Stimulated activated CD4-positive, alpha-beta T cell treated with anti-CD3 and anti-CD28 coated beads, Interleukin-1b, Interleukin-23, amount 100 ng/mL, for 1 hour (primary cell): ENCODE measurements at places on chromosomes 2 and 18.

DNA sequence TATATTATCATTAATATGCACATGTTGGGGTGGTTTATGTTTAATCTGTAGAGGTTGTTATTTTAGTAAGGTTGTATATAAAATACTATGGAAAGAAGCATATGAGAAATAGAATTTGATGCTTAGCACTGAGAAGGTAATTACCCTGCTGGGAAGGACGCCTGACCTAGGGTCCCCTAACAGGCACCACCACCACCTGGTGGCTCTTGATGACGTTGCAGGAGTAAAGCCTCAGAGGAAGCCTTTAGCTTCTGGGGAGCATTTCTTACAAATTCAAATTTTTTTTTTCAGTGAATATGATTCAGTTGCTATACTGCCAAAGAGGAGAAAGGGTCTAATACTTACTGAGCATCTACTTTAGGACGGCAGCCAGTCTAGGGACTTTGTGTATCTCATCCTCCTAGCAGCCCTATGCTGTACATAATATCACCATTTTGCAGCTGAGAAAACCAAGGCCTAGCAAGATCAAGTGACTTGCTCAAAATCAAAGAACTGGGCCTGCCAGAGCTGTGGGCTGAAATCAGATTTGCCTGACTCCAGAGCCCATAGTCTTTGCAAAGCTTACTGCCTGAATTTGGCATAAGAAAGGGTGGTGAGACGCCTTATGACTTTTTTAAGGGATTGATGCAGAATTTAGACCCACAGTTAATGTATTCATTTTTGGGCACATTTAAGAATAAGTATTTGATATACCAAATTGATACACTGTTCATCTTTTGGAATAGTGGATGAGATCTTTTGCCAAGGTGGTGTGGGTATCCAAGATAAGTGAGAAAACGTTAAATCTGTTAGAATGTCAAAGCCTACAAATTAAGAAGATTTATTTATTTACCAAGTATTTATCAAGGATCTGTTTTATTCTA is 78.8 kb upstream of the GAREM1 start:
- DNase-seq, result no peak

GRCh38 chr2:226979004-226979403 is 143.2 kb downstream of the RHBDD1 start:
- no peak for DNase-seq

- DNase-seq, result no peak
Measured at GRCh38 chr2:42800981-42801380, 8.6 kb upstream of the HAAO start.

DNA sequence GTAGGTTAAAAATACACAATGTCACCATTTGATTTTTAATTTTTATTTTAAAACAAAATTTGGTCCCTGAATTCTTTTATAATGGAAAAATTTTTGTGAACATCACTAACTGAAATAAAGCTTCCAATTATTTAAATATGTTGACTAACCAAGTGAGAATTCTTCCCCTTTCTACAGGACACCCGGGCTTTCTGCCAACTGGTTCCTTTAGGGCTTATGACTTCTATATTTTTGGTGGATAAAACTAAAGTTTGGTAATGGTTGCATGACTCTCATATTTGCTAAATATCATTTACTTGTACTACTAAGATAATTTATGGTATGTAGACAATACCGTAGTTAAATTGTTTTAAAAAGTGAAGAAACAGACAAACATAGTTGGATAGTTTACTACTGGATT is 291.0 kb upstream of the DOK6 start:
- DNase-seq, result no peak

- no peak for DNase-seq
Measured at GRCh38 chr2:23219666-23220065, 165.3 kb upstream of the KLHL29 start.

- no peak for DNase-seq
Measured at GRCh38 chr2:179338681-179339080, 74.0 kb upstream of the SESTD1 start.

- no peak for DNase-seq
Measured at GRCh38 chr2:15563227-15564100, 2.3 kb upstream of the NBAS start.

- no peak for DNase-seq
Measured at GRCh38 chr2:150479075-150479915, 8.2 kb downstream of the RND3 start.

- no peak for DNase-seq
Measured at GRCh38 chr2:219179601-219180465, 1.8 kb downstream of the RETREG2 start.

GRCh38 chr18:3993941-3994687 is 461.0 kb downstream of the DLGAP1 start:
- DNase-seq, result no peak

GRCh38 chr2:111624411-111625156 is 259.4 kb downstream of the ANAPC1 start:
- no peak for DNase-seq

DNA sequence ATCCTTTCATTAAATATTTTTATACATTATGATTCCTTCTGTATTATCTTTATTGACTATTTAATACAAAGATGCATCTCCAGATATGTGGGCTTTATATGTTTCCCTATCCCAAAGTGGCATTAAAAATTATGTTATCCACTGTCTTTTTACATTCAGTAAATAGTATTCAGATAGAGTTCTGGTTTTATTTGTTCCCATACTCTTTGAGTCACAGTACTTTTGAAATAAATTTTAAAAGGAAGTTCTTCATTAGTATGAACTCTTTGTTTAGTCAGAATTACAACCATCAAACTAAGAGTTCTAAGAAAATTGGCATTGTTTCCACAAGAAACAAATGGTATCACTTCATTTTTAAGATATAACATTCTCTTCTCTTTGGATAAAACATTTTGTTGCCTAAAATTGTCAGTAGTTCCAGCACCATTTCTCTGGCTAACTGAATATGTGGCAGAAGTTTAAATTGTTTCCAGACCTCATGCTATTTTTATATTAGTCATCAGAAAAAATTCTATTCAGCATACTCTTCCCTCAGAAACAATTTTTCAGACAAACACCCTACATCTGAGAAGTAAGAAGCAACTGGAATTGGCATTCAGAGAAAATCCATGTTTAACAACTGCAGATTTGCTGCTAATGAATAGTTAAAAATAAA is 88.5 kb upstream of the COL5A2 start:
- DNase-seq, result no peak

DNA sequence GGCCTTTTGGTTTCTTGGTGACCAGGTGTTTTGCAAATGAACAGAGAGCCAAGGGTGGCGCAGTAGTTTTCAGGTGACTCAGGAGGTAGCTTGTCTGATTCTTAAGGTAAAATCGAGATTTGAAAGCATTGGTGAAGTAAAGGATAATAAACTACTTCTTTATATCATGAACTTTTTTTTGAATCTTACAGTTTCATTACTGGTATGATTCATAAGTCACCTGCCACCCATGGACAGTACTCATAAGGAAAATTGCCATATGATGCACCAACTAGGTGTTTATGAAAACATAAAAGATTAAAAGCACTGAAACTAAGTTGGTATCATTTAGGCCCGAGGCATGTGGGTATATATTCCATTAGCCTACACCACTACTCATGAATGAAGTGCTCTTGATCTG is 84.1 kb upstream of the MGAT5 start:
- no peak for DNase-seq

- no peak for DNase-seq
Measured at GRCh38 chr2:64957109-64957903, 31.9 kb upstream of the SLC1A4 start.

DNA sequence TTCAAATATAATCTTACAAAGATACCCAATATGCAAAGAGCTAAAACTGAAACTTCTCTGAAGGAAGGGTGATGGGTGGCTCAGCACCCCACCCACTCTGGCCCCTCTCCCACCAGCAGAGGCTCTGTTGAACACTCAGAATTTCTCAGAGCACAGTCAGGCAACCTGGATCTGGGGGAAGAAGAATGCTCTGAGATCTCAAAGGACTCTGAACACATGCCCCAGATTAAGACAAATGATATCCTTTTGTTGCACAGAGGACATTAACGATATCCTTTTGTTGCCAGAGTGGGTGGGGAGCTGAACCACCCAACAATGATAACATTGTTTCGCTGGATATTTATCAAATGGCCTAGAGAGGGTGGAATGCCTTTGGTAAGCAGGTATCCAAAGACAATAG is 104.8 kb downstream of the LBH start:
- DNase-seq, result no peak

GRCh38 chr2:108980076-108980475 is 8.9 kb downstream of the EDAR start:
- DNase-seq, result no peak

- no peak for DNase-seq
Measured at GRCh38 chr2:110124939-110125691, 9.5 kb upstream of the MALL start.

DNA sequence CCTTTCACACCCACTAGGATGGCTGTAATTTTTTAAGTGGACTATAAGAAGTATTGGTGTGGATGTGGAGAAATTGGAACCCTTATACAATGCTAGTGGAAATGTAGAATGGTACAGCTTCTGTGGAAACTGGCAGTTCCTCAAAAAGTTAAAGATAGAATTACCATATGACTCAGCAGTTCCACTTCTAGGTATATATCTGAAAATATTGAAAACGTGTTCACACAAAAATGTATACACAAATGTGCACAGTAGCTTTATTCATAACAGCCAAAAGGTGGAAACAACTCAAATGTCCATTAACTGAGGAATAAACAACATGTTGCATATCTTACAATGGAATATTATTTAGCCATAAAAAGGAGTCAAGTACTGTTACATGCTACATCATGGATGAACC is 17.7 kb downstream of the TANK start:
- no peak for DNase-seq

GRCh38 chr2:48826986-48827385 is 71.5 kb upstream of the LHCGR start:
- no peak for DNase-seq

DNA sequence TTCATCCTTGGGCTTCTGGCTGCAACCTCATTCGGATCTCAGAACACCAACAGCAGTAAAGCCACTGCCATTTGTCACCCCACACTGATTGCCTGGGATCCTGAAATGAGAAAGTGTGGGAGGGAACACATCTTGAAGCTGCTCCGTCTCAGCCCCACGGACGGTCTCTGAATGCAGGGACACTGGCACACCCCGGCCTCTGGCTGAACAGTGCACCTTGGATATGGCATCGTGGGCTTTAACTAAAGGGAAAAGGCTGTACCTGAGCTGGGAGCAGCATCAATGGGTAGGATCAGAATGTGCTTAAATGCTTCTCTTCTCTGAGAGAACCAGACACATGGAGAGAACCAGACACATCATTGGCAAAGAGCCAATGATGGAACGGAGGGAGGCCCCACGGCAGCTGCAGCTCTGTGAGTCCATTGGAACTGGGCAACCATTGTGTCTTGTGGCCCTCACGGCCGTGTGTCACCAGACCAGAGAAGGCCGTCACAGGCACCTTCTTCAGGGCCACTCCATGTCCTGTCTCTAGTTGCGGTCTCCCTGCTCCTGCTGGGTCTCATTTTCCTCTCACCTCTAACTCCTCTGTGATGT is 193.4 kb upstream of the MYT1L start:
- no peak for DNase-seq

GRCh38 chr18:57561728-57562423 is 24.6 kb downstream of the FECH start:
- no peak for DNase-seq

DNA sequence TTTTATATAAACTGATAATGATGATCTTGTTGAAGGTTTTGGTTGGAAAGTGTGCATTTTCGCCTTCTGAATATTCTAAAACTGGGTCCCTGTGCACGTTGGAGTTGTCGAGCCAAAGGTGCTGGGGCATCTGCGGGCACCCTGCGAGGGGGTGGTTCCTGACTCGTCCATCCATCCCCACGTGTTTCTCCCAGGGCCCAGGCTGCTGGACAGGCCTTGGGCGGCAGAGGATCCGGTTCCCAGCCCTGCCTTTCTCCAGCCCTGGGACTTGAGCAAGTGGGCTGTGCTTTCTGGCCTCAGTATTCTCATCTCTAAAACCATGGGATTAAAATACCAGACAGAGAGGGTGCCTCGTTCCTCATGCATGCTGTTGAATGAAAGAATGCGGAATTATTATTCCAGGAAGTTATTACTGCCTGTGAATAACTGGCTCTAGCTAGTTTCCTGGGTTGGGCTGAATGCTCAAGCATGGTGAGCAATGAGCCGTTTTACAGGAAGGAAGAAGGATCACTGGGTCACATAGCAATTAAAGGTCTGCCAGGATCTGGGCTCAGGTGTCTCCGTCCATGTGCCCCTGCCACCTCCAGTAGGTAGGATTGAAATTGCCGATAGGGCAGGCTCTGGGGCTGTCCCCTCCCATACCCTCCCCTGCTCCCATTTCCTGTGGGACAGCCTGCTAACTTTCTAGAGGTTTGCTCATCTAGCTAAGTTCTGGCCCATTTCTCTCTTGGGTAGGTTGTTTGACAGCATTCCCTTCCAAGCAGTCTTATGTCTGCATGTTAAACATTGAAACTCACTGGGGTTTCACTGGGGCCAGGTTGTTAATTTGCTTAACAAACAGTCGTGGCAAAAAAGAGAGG is 77.2 kb upstream of the HS6ST1 start:
- DNase-seq, result no peak

DNA sequence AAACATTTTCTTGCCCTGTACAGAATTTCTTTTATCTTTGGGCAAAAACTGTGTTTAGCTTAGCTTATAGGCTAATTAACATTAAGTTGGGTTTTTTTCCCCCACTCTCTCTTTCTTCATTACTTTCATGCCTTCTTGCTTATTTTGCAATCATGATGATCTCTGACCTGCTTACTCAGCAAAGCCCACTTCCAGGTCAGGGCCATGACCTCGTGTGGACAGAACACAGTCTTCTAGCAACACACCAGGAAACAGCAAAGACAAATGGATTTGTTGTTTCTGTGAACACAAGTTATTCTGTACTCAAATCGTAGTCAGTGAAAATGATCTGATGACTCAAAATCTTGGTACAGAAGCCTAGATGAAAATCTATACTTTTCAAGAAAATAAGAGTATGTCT is 60.7 kb downstream of the SPATS2L start:
- DNase-seq, result no peak

GRCh38 chr2:12971581-12972365 is 255.0 kb downstream of the TRIB2 start:
- no peak for DNase-seq

DNA sequence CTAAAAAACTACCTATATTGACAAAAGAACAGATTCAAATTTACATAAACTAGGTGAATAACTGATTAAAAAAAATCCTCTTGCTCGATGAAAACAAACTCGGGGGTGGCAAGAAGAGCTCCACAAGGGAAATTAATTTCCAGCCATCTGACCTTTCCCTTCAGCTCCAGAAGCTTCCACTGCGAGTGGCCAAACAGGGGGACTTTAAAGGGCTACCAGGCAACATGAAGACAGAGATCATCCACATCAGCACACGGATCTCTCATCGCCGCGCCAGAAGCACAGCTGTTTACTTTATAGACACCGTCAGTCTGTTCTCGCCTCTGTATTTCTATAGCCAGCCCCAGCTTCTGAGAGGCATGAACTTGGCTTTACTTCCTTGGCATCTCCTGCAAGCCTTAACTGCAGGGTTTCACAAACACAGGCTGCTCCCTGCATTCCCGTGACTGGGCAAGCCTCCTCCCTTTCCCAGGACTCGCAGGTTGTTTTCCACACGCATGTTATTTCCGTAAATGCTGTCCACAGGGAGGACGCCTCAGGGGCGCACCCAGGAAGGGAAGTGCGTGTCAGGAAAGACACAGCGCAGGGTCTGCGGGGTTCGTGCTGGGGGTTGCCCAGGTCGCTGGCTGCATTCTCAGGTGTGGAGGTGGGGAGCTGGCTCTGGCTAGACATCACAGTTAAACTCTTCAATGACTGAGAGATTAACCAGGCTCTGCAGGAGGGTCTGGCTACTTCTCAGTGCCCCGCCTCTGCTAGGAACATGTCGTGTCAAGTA is 85.0 kb downstream of the USP40 start:
- DNase-seq, result no peak
